Activated T-cell treated with anti-CD3 and anti-CD28 coated beads for 4 hours (primary cell): ENCODE measurements at places on chromosomes 12 and 14.

DNA sequence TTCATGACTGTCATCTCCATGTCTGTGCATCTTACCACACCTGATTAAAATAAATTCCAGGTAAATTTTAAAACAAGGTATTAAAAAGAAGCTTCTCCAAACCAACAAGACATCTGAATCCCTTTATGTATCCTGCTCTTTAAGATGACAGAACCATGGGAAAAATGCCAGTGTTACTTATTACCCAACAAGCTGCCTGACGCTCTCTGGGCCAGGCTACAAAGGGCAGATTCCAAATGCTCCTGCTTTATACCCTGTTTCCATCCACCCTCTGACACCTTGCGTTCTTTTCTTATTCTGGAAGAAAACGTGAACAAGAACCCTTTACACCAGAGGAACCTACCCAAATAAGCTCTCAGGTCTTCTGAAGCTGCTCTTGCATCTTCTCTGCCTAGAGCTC, 70.7 kb downstream of the SLC8A3 start:
- no peak for DNase-seq

DNA sequence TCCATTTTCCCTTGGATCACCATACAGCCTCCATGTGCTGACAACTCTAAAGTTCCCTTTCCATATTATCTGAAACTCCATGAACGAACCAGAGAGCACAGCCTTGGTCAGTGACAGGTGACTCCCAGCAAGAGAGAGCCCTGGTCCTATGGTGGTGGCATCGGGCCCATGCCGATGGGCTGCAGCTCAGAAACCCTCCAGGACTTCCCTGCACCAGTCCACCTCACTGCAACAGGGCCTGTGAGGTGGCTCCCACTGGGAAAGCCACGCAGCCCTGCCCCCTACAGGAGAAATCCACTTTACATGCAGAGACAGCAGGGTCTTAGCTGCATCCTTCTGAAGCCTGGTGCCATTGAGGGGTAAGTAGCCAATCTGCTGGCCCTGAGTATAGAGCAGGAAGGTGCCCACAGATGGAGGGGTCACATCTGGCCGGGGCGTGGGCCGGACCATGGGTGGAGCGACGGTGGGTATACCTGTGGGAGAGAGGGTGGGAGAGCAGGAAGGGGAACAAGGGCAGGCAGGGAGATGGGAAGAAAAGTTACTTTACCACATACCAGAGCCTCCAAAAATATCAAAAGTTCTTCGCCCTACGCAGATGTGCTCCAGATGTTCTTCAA, 24.7 kb downstream of the RTRAF start:
- DNase-seq, result no peak

DNA sequence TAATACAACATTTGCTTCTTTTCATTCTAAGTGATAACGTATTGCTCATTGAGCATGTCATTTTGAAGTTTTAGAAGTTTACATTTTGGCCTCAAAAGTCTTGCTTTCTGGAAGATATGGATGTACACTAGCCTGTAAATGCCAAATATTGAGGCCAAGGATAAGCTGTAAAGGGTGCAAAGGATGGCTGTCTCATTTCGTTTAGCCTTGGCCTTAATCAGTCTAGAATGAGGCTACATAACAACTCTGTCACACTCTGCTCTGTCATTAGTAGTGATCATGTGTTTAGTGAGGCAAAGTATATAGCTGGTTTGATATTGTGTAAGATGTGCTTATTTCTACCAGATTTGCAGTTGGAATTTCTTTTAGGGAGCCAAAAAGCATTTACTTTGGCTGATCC, 344.5 kb downstream of the TMTC2 start:
- DNase-seq, result no peak

DNA sequence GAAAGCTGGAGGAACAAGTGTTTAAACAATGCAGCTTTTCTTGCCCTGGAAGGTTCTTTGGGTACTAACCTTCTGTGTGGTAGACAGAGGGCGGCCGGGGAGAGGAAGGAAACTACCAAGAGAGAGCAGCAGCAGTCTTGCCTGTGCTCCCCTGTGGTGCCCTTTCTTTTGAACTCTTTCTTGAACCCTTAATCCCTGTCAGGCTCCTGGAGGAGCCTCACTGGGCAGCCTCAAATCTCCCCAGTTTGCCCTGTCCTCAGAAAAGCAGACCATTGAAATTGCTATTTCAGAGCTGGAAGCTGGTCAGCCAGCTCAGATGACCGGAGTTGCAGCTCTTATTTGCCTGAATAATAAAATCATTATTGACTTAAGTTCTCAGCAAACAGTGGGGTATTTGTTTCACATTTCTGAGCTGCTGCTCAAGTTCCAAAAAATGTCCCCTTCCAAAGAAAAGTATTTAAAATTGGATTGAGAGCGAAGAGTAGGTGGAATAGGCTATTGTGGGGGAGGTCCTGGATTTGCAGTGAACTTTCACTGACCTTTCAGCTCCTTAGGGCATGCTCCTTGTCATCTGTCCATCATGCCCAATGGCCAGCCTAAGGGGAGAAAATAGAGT, 42.1 kb upstream of the RNASE3 start:
- DNase-seq, result no peak

DNA sequence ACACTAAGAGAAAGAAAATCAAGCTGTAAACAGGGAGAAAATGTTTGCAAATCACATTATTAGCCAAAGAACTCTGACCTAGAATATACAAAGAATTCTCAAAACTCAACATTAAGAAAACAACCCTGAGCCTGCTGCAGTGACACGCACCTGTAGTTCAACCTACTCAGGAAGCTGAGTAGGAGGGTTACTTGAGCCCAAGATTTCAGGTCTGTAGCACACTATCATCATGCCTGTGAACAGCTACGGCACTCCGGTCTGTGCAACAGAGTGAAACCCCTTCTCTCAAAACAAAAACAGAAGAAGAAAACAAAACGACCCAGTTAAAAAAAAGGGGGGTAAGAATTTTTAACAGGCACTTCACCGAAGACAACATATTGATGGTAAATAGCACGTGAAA, 20.8 kb downstream of the SAV1 start:
- DNase-seq, result no peak

DNA sequence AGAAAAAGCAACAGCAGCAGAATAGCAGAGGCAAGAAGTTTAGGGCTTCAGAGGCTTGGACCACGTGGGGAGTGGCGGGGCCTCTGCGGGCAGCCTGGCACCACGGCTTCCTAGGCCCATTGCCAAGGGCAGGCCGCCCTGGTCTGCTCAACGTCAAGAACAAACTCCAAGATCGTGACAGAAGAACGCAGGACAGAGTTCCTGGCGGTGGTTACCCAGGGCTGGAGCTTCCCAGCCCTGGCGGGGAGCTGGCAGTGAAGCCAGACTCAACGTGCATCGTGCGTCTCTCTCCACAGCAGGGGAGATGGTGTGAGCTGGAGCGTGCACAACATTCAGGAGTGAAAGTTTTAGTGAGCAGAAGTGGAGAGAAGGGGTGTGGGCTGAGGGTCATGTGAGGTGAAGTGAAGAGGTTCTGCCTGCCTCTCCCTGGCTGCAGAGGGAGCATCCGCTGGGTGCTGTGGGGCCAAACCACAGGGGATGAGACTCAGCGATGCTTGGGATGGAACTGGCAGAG, 13.9 kb upstream of the CACNA2D4 start:
- DNase-seq, result no peak

GRCh38 chr14:100149851-100150611, 9.4 kb downstream of the DEGS2 start:
- no peak for DNase-seq

GRCh38 chr14:100072783-100073346, 7.6 kb downstream of the EVL start:
- peak; percentile 43 for DNase-seq

DNA sequence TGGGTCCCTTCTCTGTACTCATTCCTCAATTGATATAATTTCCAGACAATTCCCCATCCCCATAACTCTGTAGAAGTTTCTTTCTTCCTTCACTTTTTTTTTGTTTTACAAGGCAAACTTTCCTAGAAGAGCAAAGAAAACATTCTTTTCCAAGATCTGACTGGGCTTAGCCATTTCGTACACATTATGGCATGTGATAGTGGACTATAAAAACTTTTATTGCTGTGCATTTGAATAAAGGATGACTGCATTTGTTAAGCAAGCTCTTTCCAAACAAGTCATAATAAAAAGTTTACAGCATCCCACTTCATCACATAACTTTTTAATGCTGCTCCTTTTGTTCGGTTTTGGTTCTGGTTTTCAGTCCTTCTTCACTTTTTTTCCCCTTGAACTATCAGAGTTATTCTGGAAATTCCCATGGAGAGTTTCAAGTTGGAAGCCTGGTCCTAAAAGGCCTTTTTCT, 231.0 kb upstream of the HMGA2 start:
- DNase-seq, result no peak

- DNase-seq, result no peak
Observed at GRCh38 chr12:47378222-47378582, 298.4 kb upstream of the AMIGO2 start.

DNA sequence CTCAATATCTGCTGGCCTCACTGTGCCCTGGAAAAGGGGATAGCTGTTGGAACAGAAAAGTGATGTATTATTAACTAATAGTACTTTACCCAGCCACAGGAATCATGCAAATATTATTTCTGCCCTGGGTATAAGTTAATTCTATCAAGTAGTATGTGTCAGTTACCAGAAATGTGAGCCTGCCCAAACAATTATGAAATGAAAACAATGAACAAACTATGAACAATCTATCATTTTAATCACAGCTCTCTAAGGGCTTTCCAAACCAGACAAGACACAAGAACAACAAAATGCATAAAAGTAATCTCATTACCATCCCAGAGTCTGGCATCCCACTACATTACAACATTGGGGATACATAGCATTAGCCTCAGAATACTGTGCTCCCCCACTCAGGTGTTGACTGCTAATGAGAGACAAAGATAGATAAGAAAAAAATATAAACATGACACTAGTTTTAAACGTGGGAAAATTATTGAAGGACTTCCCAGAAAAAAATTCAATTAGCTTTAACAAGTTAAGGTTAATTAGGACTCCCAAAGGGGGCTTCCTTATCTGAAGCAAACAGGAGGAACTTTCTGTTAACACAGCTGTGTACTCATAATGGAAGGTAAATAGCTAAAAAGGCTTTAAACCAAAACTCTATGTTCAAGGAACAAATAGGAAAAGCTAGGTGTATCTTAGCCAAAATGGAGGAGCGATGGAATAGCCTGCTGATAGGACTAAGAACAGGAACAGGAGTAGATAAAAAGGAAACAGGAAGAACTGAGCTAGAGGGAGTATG, 3.3 kb downstream of the DCAF5 start:
- no peak for DNase-seq

- peak; percentile 5 for DNase-seq
Observed at GRCh38 chr12:15584366-15585041, 204.7 kb downstream of the EPS8 start.

- DNase-seq, result no peak
Observed at GRCh38 chr14:31026077-31026449, at the start of gene STRN3. TSS of gene STRN3 (minus strand) at chr14:31026379. CDS start at chr14:31026185, 194 bp downstream.

GRCh38 chr12:18864900-18865561, 127.1 kb downstream of the CAPZA3 start:
- DNase-seq, result no peak

DNA sequence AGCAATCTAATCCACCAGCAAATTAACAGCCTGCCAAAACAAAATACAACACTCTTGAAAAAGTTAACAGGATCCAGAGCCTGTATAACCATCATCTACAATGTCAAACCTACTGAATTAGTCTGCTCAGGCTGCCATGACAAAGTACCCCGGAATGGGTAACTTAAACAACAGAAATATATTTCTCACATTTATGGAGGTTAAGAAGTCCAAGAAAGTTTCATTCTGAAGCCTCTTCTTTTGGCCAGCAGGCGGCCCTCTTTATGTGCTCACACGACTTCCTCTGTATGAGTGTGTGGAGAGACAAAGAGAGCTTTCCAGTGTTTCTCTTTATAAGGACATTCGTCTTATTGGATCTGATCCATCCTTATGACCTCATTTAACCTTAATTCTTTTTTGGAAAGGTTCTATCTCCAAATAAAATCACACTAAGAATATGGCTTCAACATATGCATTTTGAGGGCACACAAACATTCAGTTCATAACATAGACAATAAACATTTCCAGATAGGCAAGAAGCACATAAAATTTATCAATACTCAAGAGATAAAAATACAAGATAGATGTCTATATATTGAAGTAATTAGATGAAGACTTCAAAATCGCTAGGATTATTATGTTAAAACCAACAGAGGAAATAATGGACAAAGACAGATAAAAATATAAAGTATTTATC, 5.9 kb upstream of the RERG start:
- DNase-seq, result no peak

DNA sequence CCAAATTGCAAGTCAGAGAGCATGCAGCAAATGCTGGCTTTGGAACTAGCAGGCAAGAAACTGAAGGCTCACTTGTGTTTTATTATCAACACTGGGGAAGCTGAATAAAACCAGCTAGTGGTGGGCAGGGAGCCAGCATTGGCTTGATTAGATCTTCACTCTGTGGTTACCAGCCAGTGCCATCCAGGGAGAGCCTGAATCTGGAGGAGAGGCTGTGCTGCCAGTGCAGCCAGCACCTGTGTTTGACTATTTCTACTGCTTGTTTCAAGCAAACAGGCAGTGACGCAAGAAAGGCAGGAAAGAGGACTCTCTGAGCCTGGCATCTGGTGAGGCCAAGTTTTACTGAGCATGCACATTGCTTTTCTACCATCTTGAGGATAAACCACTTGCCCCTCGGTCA, 247.0 kb downstream of the PHLDA1 start:
- no peak for DNase-seq

DNA sequence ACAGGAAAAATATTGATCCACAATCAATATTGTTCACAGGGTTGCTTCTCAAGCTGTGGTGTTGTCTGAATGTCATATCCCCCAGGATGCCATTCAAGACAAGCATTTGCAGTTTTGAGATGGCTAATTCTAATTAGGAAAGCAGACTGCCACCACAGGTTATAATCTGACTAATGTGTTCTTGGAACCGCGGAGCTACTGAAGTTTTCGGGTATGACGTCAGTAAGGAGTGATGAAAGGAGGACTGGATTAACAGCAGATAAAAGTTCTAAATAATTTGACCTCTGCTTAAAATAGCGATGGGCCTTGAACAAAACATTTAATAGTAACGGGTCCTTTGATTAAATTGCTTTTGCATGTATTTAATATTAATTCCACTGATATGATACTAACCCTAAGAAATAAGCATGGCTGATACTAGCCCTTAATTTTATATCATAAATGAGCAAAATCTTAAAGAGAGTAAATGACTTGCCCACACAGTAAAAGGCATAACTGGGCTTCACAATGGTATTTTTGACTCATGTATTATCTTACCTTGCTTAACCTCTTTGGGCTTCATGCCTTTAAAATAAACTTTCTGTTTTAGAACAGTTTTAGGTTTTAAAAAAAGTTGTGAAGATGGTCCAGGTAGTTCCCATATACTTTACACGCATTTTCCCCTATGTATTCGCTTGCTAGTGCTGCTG, 50.3 kb downstream of the TSHR start:
- DNase-seq, result no peak

- DNase-seq, result no peak
Observed at GRCh38 chr12:53076461-53076860, 2.7 kb downstream of the SPRYD3 start.

GRCh38 chr14:87690076-87690613, 302.8 kb downstream of the GALC start:
- DNase-seq, result no peak

- DNase-seq, result no peak
Observed at GRCh38 chr12:124323771-124324530, 29.1 kb downstream of the RFLNA start.

GRCh38 chr14:28220391-28220790, 546.2 kb upstream of the FOXG1 start:
- no peak for DNase-seq

GRCh38 chr12:57614178-57614947, 3.1 kb downstream of the ARHGEF25 start:
- DNase-seq, result no peak

- DNase-seq, result no peak
Observed at GRCh38 chr14:101791919-101792572, 30.5 kb downstream of the PPP2R5C start.
